Hepatocyte (in vitro differentiated cells): ENCODE measurements at places on chromosomes 5 and 9. TPM values are rescaled to one million over a fixed set of nuclear protein-coding genes. Genes with fewer than 3 reads are reported as not detected.

The MRRF gene
- total RNA-seq: 32.9 and 33.2 TPM in 2 replicates

The SPATA31C1 gene
- not detected in 2 replicates for total RNA-seq

DNA sequence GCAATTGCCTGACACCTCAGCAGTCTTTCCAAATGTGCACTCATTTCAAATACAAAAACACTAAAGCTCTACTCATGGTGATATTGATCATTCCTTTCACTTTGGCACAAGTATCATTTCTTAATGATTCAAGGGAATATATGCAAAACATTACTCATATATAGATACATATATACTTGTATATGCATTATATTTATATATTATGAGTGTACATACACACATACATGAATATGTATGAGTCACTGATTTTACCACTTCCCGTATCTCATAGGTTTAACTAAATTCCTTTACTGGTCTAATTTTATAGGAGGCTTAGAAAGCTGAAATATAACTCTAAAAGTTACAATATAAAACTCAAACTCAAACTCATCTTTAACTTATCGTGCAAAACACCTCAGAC is 156.5 kb downstream of the CDH9 start:
- no peak for DNase-seq

- DNase-seq: no peak
Observed at GRCh38 chr5:132279801-132280200, 14.4 kb upstream of the SLC22A4 start.

GRCh38 chr9:126291925-126292324 is 34.7 kb upstream of the MVB12B start:
- no peak for DNase-seq

DNA sequence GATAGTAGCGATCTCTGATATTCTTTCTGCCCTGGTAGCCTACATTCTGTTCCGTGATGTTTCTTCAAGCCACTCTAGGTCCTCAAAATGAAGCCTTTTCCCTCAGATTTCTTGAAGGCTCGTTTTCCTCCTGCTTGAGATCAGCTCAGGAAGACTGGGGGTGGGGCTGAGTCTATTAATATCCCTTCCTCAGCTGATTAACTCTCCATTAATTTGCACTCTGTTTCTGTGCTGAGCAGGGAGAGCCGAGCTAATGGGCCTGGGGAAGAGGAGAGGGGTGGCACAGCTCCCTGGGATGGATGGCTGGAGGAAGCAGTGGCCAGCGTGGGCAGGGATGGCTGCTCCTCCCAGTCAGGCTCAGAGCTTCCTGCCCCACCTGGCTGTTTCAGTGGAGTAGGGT is 93.3 kb downstream of the PPARGC1B start:
- DNase-seq: no peak

DNA sequence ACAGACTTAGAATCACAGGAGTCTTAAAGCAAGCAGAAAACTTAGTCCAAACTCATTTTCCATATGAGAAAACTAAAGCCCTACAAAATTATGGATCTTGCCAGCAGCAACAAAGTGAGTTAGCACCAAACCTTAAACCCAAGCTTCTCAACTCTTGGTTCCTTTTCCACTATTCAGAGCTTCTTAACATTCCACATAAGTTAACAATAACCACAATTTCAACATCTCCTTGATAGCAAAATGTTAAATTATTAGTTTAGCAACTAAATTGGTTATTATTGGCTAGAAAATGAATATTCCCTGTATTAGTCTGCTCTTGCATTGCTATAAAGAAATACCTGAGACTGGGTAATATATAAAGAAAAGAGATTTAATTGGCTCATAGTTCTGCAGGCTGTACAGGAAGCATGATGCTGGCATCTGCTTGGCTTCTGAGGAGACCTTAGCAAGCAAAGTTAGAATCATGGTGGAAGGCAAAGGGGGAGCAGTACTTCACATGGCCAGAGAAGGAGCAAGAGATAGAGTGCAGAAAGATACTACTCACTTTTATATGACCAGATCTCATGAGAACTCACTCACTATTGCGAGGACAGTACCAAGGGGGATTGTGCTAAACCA is 26.2 kb upstream of the ARSB start:
- DNase-seq: no peak
